Mesendoderm (in vitro differentiated cells): ENCODE measurements at places on chromosomes 16 and 17.

DNA sequence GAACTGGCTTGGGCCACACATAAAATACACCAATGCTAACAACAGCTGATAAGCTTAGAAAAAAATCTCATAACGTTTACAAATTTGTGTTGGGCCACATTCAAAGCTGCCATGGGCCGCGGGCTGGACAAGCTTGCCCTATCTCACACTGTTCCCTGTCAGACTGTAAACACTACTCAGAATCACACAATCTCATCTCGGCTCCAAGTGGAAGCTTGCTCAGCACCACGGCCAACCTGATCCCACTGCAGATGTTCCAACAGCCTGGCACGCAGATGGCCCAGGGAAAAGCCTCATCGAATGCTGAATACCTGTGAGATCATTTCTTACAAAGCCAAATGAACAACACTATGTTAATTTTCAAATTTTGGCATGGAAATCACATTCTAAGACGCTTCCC lies 125.8 kb downstream of the ANKRD11 start:
- no peak for DNase-seq

DNA sequence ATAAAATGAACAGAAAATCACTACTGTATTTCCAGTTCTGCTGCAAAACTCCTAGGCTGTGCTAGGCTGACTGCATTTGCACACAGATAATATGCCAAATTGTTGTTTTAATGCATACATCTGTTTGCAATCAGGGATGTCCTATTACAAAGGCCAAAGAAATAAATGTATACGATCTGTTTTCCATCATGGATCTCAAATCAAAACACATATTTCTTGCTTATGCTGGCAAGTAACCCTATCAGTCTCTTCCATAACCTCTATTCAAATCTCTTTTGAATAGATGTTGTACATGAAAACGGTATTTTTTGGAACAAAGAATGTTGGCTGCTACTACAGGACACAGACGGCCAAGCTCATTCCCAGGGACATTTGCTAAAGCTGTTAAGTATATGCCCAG lies 56.6 kb downstream of the DUSP14 start:
- DNase-seq, result no peak

DNA sequence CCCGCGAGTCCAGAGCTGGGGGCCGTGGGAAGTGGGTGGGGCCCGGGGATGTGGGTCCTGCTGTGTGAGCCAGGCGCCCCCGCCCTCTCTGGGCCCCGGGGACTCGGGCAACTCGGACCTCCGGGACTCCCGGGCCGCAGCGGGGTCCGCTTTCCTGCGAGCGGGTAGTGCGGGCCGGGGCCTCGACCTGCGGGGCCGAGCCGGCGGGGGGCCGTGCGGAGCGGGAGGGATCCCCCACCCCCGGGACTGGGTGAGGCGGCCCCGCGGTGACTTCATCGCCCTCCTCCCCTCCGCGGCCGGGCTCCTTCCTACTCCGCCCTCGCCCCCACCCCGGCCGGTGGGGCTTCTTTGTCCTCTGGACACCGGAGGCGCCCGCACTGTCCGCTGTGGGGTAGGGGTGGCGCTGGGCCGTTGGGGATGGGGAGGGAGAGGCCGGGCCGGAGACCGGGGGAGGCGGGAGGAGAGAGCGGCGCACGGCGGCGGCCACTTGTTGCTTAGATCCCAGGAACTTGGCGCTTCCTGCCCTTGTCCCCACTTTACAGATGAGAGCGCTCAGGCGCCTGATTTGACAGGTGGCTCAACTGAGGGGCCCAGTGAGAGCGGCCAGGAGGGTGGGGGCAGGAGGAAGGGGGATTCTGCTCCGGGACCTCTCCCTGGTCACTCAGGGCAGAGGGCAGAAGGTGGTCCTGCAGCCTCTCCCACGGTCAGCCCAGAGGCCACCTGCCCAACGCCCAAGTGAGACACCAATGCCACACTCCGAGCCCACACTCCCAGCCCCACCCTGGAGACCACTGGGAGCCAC lies 874 bp downstream of the CMTM3 start:
- peak; percentile 67 for DNase-seq

DNA sequence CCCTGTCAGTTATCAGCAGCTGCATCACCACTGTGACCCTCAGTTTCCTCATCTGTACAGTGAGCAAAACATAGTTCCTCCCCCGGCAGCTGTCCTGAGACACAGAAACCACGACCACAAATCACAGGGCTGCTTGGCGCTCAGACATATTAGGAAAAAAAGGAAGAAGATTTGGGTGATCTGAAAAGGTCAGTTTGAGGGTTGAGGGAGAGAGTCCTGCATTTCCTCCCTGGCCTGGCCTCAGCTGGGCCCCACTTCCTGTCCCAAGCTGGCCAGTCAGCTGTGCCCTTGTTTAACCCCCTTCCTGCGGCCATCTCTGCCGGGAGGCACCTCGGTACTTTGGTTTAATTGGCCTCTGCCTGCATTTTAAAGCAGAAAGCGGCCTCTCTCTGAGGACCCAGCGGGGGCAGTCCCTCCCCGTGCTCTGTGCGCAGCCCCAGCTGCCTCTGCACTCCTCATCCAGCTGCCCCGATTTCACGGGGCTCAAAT lies 24.0 kb upstream of the CIBAR2 start:
- no peak for DNase-seq

- DNase-seq, result peak; percentile 71
Observed at GRCh38 chr17:44557651-44558285, 484 bp downstream of the FZD2 start.

- DNase-seq, result no peak
Observed at GRCh38 chr17:63262751-63263476, 183.2 kb downstream of the CYB561 start.

GRCh38 chr17:4768298-4768697 lies 3.4 kb upstream of the TM4SF5 start:
- DNase-seq, result no peak

- no peak for DNase-seq
Observed at GRCh38 chr16:27551036-27551435, 1.1 kb downstream of the KATNIP start.

- DNase-seq, result peak; percentile 80
Observed at GRCh38 chr17:37174205-37174604, 201.6 kb upstream of the C17orf78 start.

DNA sequence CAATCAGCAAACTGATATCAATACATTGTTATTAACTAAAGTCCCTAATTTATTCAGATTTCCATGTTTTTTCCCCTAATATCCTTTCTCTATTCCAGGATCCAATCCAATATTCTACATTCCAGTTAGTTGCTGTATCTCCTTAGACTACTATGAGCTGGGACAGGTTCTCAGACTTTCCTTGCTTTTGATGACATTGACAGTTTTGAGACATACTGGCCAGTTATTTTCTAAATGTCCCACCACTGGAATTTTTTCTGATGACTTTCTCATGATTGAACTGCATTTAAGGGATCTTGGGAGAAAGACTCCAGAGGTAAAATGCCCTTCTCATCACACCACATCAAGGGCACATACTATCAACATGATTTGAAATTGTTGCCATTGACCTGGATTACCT lies 177.1 kb upstream of the MAF start:
- DNase-seq, result no peak

- no peak for DNase-seq
Observed at GRCh38 chr17:7867881-7868329, 10.1 kb downstream of the CYB5D1 start.

- DNase-seq, result no peak
Observed at GRCh38 chr17:19390951-19391350, 4.0 kb upstream of the MFAP4 start.

GRCh38 chr16:1097800-1098199 lies 1.8 kb upstream of the C1QTNF8 start:
- no peak for DNase-seq

DNA sequence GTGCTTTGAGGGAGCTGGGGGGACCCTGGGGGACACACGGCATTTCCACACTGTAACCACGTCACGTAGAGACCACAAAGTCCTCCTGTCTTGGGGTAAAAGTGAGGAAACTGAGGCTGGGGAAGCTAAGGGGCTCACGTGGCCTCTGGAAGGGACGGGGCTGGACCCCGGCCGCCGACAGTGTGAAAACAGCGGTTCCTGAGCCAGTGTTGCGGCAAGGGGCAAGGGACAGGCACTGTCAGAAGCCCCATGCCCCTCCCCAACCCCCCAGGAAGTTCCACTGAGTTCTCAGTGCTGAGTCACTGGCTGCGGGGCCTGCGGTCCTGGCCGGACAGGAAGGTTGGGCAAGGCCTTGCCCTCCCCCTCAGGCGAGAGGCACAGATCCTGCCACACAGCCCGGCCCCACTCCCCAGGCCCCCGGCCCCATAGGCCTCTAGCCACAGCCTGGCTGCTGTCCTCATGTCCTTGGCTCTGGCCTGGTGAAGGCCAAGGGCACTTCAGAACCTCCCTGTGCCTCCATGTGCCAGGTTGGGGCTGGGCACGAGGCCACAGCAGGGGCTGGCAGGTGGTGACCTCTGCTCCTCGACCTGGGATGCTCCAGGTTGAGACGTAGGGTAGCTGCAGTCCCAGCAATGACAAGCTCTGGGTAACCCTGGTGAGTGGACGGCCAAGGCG lies 5.0 kb upstream of the CCDC57 start:
- peak; percentile 63 for DNase-seq

DNA sequence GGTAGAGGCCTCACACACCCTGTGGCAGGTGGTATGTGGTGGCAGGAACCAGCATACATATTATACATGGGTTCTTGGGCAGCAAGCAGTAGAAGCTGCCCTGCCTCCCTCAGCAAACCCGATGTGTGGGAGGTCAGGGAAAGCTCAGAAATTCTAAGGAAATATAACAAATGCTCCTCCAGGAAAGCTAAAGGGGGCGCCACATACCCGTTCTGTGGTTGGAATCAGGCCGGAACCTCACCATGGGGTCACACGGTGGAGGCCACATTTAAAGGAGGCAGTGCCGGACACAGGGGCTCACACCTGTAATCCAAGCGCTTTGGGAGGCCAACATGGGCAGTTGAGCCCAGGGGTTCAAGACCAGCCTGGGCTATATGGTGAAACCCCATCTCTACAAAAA lies 12.4 kb upstream of the KATNB1 start:
- DNase-seq, result peak; percentile 61

GRCh38 chr16:77788181-77789084 lies at the start of gene VAT1L:
Gene VAT1L (plus strand): TSS chr16:77788564. CDS start chr16:77788683, 119 bp downstream.
- peak; percentile 71 for DNase-seq

DNA sequence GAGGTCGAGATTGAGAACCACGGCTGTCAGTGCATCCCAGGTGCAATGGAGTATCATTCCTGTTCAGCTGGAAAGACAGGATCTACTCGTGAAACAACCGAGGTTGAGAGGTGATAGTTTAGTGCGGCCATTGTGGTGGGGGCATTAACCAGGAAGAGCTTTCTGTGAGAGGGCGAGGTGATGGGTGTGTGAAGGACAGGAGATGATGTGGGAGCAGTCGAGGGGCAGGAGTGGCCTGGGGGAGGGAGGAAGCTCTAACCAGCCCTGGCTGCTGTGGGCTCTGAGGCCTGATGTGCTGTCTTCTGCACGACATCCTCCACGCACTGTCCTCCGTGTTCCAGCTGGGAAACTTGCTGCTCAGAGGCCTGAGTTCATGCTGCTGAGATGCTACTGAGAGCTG lies 22.0 kb downstream of the GOSR2 start:
- no peak for DNase-seq

GRCh38 chr17:31134576-31134975 lies 39.8 kb downstream of the NF1 start:
- no peak for DNase-seq

DNA sequence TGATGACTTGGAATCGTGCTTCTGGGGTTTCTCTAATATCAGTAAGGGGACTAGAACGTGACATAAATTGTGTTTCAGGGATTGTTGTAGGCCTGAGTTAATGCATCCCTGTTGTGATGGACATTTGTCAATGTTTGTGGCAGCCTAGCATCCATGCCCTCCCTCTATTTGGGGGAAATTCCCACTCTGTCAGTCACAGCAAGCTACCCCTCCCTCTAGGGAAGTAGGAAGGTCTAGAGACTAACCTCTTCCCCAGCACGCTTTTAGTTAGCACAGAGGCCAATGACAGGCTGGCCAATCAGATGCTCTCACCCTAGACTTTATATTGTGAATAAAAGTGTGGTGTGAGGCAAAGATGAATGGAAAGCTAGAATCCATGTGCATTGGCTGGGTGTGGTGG lies 32.4 kb upstream of the NF1 start:
- no peak for DNase-seq
